ENCODE measurements at places on chromosomes 3 and 15. TPM values are rescaled to one million over a fixed set of nuclear protein-coding genes. Genes with fewer than 3 reads are reported as not detected.

SLC51A gene
- not detected for polyA plus RNA-seq

GRCh38 chr3:89692601-89693000 lies 585.2 kb downstream of the EPHA3 start:
- H3K4me1 ChIP-seq: no peaks in the 10 kb centered on the region
- no peak overlapping the region for H3K27ac ChIP-seq
- H3K36me3 ChIP-seq: no peaks in the 10 kb centered on the region
- no peaks in the 10 kb centered on the region for H3K27me3 ChIP-seq
- no peak for DNase-seq

NR1I2 gene
- not detected for polyA plus RNA-seq

OR5K2 gene
- polyA plus RNA-seq: not detected

ADAMTS9 gene
- 0.55 TPM for polyA plus RNA-seq

KPNA4 gene
- polyA plus RNA-seq: 12.9 TPM

DNA sequence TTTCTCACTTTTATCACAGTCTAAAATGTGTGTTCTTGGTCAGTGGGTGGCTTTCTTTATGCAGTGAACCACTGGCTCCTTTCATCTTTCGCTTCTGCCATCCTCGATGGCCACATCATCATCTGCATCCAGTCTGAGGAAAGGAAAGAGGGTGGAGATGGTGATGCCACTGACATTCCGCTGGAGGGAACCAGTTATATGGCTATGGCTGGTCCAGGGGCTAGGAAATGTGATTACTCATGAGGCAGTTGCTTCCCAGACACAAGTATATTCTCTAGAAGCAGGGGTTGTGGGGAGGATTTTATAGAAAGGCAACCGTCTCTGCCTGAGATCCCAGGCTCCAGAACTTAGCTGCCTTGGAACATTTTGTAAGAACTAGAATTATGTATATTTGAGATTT lies 246.7 kb upstream of the AZI2 start:
- no peaks in the 10 kb centered on the region for H3K36me3 ChIP-seq
- H3K27ac ChIP-seq: no peak overlapping the region
- no peaks in the 10 kb centered on the region for H3K27me3 ChIP-seq

GRCh38 chr3:126431103-126431534 lies 36.4 kb downstream of the CFAP100 start:
- no peaks in the 10 kb centered on the region for H3K27me3 ChIP-seq
- H3K4me1 ChIP-seq: no peaks in the 10 kb centered on the region
- no peaks in the 10 kb centered on the region for H3K36me3 ChIP-seq
- no peak overlapping the region for H3K27ac ChIP-seq

GP9 gene
- polyA plus RNA-seq: not detected
